ENCODE measurements at places on chromosomes 3 and 15.

GRCh38 chr3:24086206-24086605 is 141.1 kb downstream of the NR1D2 start:
- DNase-seq: no peak

DNA sequence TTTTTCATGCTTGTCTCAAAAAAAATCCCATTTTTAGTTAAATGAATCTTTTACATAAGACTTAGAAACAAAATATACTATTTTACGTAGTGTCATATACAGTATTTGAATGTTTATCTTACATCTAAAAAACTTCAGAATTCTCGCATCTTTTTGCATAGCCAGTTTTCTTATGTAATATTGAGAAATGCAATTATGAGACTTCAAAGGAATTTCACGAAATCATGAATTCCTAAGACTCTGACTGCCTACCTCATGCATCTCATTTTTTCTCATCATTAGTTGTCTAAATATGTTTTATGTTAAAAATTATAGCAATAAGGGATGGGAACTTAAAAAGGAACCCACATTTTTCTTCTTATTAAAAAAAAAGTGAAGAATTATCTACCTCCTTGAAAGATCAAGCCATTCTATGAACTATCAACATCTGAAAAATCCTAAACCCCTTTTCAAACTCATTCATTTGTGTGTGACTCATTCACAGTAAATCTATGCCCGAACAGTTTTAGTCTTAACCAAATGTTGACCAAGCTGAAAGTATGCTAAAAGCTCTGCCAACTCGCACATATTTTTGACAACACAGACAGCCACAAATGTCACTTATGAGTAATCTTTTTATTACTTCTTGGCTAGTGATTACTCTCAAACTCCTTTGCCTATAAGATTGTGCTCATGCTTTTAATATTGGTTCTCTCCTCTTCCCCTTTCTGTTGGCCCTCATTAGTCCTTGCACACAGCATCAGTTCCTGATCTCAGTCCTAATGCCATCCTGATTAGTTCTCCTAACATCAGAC is 115.9 kb downstream of the DCLK3 start:
- no peak for DNase-seq

DNA sequence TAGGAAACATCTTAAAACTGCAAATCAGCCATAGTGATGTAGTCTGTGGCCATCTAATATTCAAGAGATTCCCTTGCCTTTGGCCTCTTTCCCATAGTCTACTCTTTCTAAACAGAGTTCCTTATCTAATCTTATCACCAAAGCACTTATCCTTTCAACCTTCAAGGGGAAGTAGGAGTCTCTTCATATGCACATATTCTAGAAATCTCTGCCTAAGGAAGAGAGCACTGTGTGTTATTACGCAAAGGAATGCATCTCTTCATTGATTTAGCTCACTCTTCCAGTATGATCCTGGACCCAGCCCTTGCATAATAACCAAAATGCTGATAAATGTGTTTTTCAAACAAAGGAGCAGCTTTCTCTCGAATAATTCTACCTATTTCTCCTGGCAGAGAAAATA is 253.7 kb upstream of the TPRG1 start:
- DNase-seq: no peak

DNA sequence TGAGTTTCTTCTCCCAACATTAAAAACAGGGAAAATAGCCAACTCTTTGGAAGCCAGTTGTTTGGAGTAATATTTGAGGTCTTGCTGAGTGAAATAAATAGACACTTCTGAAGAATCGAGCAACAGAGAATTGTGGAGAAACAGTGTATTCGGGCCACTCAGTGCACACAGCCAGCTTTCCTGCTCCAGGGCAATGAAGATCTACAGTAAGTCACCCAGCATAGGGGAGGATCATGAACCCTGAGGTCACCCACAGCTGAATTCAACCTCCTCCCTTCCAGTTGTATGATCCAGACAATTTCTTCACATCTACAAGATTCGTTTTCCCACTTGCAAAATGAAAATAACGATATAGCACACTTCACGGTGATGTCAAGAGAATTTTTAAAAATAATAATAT is 161.7 kb upstream of the BCL6 start:
- DNase-seq: no peak

DNA sequence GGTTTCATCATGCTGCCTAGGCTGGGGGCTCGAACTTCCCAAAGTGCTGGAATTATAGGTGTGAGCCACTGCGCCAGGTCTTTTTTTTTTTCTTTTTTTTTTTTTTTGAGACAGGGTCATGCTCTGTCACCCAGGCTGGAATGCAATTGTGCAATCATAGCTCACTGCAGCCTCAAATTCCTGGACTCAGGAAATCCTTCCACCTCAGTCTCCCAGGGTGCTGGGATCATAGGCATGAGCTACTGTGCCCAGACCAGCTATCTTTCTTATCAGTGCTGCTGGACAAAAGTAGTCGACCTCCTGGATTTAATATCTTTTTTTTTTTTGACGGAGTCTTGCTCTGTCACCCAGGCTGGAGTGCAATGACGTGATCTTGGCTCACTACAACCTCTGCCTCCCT is 60.8 kb downstream of the TFDP2 start:
- no peak for DNase-seq

GRCh38 chr3:61875976-61876671 is 314.8 kb downstream of the PTPRG start:
- DNase-seq: no peak

- no peak for DNase-seq
Measured at GRCh38 chr3:57160076-57160764, 4.9 kb downstream of the IL17RD start.

DNA sequence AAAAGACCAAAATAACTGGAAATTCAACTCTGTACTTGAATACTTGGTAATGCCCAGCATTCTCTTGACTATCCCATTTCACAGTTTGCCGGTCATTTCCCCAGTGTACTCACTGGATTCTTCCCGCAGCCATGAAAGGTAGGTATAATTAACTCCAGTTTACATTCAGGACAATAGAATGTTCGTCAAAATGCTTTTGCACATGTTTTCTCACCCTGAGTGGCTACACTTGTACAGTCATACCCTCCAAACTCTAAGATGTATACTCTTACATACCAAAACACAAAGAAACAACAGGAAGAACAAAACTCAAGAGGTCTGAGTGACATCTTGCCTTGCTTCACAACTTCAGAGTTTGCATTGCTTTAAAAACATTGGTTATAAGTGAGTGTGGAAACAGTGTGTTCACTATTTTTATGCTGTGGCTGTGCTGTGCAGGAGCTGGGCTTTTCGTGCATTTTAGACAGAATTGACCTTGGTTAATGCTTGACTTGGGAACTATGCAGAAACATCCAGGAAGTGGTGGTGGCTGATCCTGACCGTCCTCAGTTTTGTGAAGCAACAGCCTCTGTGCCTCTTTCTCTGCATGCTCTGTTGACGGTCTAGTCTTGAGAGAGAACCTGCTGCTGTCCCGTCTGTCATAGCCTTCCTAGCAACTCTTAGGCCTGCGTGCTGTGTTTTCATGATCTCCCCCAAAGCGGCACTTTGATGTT is 90.5 kb downstream of the IGF1R start:
- no peak for DNase-seq

- DNase-seq: no peak
Measured at GRCh38 chr3:127637546-127637945, 8.6 kb downstream of the PODXL2 start.

GRCh38 chr3:14150078-14150477 is 25.2 kb downstream of the TMEM43 start:
- no peak for DNase-seq

GRCh38 chr3:5022187-5022965 is 43.1 kb downstream of the BHLHE40 start:
- no peak for DNase-seq

All from central memory CD8-positive, alpha-beta T cell (primary cell).